HL-60 (cell line): ENCODE measurements at places on chromosomes 12 and 14.

- no peak for DNase-seq
Observed at GRCh38 chr12:57215668-57216013, 953 bp upstream of the NXPH4 start.

DNA sequence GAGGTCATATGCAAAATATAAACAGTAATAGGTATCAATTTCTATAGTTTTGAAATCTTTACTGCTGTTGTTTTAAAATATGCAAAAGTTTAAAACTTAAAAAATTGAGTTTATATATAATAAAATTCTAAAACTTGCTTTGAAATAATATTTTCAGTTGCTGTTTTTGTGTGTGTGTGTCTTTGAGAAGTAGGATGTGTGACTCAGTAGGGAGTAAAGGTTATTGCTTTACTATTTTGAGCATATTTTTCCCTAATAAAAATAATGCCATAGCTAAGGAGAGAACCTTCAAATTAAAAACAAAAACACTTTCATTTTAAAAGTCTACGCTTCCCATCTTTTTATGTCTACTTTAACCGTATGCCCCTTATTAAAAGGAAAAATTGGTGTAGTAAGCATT, 238.1 kb downstream of the FBXL14 start:
- DNase-seq, result no peak

- DNase-seq, result no peak
Observed at GRCh38 chr14:70118064-70118463, 70.7 kb downstream of the SLC8A3 start.

DNA sequence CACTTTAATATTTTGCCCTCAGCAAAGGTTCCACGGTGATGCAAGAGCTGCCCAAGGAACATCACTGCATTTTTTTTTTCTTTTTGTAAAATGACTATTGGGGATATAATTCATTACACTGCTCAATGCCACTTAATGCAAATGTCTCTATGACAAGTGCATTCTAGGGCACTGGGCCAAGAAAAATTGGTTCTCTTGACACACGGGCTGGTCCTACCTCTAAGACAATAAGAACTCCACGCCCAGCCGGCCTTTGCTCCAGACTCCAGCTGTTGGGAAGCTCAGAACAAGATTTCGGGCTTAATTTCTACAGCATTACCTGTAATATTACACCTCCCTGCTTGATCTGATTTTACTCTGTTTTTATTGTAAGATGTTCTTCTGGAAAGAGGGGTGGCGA, 48.8 kb upstream of the VRK1 start:
- DNase-seq, result no peak

GRCh38 chr12:84636801-84637290, 275.8 kb downstream of the SLC6A15 start:
- no peak for DNase-seq

DNA sequence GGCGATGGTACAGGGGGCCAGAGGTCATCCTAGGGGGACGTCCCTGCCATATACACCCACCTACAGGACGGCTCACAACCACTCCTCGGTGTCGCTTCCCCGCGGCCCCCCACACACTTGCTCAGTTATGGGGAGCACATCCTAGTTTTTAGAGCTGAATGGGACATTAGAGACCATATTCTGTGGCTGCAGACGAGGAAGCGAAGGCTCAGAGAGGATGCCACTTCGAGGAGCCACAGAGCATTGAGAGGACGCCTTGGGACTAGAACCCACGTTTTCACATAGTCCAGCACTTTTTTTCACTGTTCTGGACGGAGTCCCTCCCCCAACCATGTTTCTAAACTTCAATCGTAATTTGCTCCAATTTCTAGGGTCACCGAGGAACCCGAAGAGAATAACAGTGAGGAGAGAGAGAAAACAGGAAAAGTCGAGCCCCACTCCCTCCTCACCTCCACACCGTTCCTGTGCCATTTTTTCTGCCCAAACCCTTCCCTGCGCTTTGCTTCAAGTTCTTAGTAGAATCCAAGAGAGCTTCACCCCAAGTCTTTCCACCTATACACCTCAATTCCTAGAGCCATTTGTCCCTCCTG, 641 bp upstream of the ASCL1 start:
- DNase-seq, result no peak

DNA sequence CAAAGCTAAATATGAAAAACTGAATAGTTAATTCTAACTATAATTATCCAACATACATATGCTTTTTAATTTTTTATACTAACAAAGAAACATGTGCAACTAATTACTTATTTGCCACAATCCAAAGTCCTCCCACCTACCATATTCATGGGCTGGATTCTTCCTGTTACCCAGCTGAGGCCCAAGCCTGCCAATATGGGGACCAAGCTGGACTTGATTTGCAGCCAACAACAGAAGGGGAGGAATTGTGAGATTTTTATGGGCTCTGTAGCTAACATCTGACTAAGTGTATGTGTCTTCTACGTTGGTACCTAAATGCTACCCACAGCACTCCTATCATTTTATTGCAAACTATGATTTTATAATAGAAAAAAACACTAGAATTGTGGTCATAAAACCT, 13.1 kb upstream of the ANKS1B start:
- DNase-seq, result no peak

DNA sequence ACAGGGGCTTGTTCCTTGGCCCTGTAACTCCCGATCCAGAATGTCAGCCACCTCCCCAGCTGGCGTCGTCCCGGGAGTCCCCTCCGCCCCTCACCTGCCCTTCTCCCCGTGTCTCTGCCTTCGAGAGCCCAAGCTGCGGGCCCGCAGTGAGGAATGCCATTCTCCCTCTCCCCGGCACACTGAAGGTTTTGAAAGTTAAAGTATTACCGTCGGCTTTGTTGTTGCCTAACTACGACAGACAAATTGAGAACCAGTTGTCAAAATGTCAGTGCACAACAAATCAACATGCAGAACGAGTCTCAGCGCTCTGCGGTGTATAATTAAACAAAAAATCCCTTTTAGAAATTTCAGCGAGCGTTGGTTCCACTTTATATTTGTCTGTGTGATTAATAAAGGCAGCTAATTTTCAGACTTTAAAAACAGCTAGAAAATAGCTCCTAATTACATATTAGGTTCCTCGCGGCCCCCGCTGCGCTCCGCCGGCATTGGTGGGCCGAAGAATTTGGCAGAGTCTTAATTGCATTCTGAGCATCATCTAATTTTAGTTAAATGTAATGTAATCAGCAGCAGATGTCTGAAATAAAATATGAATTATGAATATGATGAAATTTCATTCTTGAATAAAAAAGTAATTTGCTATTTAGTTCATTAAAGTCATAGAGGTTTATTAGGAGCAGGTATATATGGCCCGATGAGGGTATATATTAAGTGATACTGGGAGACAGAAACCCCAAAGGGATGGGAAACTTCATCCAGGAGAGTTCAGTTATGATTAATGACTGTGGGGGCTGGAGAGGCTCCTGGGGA, 40.3 kb downstream of the MVK start:
- DNase-seq, result no peak

GRCh38 chr12:90690120-90690519, 264.9 kb downstream of the CCER1 start:
- DNase-seq, result no peak

DNA sequence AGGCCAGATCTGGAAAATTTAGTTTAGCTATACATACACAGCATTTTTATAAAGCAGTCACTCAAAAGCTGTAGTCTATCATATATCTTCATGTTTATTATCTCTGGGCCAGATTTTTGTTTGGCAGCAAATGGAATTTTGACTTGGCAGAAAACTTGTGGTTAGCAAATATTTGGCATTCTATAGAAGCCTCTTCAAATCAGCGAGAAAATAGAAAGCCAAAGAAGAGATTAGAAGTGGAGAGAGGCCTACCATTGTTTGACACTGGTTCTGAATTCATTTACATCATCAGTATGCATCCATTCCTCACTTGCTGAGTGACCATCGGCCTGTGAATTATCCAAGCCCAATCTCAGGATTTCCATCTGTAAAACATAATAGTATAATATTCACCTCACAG, 1077.6 kb downstream of the GALC start:
- no peak for DNase-seq

DNA sequence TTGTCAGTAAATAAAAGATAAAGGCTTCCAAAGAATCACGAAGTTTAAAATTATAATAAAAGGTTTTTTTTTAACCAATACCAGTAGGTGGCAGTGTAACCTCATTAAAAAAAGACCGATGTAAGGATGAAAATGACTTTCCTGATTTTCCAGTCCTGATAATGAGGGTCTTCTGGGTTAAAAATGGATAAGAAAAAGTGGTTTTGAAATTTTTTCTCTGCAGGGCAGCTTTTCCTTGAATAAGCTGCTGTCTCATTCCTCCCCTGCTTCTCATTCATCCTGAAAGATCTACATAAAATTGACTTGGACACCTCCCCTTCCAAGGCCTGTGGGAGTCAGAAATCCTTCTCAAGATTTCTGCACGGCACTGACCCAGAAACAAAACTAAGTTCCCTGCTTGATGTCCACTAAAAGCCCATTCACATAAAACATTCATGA, 58.9 kb upstream of the FBXO33 start:
- no peak for DNase-seq

DNA sequence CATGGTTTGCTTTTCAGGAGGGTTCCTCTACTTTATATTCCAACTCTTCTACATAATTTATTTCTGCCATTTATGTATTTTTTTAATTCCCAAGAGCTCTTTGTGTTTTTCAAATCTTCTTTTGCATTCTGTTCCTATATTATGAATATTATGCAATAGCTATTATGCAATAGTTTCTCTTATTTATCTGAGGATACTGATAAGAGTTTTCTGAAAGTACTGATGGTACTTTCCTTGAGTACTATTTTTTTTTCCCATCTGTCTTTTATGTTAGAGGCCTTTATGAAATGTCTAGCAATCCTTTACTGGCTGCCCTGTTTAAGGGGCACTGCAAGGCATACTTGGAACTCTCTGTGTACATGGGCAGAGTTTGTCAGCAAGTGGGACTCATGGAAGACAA, 93.4 kb downstream of the SLC41A2 start:
- DNase-seq, result no peak

DNA sequence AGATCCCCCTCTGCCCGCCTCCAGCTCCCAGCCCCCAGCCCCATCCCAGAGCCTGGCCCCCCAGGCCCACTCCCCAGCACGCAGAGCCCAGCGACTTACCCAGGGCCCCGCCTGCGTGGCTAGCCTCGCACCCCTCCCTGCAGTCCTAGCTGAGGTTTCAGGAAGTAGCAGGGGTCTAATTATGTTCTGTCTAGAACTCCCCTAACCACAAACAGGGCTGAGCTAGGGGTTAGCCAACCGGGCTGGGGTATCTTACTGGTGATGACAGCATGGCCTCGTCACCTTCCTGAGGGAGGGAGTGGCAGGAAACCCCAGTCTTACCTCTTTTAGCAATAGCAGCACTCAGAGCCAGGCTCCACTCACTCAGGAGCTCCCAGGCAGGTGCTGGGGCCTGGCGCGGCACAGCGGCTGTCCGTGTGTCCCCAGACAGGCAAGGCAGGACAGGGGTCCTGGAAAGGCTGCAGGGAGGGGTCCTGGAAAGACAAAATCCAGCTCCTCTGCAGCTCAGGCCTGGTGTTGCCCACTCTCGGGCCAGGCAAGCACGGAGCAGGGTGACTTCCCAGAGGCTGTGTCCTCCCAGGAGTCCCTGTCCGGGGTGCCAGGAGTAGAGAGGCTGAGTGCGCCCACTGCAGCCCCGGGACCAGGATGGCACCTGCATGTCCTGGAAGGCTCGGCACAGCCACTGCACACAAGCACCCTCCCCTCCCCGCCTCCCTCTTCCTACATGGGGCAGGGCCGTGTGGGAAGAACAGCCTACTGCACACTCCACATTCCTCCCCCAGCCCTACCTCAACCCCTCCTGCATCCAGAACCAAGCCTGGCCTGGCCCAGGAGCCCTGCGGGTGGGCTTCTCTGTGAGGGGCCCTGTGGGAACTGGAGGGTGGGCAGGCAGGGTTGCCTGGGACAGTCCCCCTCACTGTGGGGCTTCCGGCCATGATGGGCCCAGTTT, at the start of gene GPR132:
TSS of gene GPR132 (minus strand) at position 151 of the 949 bp plus-strand sequence. CDS start 10,010 bp downstream, outside the sequence.
- peak; percentile 100 for DNase-seq

GRCh38 chr14:99753225-99754140, 39.7 kb upstream of the EML1 start:
- DNase-seq, result no peak

GRCh38 chr12:62258941-62259630, 1.1 kb upstream of the USP15 start:
- peak; percentile 24 for DNase-seq

GRCh38 chr12:19158923-19159322, 29.4 kb downstream of the PLEKHA5 start:
- no peak for DNase-seq
